ENCODE measurements at places on chromosomes 13 and 19.

DNA sequence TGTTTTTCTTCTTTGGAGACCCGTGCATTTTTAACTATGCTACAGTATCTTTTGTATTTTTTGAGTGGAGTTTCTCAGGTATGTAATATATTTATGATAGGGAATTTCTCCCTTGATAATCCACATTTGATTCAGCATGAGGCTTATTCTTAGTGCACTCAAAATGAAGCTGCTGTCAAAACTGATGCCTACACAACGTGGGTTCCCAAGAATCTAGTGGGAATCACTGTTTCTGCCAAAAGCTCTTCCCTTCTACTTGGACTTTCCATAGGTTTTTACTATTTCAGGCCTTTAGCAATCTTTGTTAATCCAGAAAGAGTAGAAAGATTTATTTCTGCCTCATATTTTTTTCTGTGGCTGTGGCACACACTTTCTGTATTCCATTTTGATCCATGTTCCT lies 1003.7 kb downstream of the SLITRK5 start:
- DNase-seq: no peak

DNA sequence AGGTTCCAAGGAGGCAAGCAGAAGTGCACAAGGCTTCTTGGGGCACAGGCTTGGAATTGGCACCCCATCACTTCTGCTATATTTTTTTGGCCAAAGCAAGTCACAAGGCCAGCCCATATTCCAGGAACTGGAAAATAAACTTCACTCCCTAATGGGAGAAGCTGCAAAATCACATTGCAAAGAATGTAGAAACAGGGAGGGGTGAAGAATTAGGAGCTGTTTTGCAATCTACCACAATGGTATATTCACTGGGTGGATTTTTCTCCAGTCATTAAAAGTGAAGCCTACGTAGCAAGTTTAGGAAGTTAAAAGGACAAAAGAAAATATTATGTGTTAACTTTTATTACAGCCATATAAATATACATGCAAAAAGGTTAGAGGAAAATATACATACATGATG lies 464.8 kb downstream of the COG6 start:
- no peak for DNase-seq

DNA sequence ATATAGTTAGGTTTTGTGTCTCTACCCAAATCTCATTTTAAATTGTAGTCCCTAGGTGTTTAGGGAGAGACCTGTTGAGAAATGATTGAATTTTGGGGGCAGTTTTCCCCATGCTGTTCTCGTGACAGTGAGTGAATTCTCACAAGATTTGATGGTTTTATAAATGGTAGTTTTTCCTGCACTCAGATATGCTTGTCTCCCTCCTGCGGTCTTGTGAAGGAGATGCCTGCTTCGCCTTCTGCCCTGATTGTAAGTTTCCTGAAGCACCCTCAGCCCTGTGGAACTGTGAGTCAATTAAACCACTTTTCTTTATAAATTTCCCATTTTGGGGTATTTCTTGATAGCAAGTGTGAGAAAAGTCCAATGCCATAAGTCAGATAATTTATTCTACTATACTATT lies 1977.5 kb upstream of the PCDH20 start:
- DNase-seq: no peak

DNA sequence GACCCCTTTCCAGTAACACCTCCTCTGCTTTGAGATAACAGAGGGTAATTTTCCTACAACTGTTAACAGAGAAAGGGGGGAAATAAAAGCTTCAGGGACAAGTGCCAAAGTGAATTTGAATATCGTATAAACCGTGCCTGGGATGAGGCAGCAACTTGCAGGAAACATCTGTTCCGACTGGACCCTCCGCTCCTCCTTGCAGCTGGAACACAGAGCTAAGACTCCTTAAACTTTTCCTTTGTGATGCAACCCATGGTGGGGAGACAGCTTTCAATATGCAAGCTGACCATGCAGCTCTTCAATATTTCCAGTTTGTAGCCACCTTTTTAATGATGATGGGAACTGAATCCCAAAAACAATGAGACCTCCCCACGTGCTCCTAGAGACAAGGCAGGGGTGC lies 432.6 kb downstream of the ZNF536 start:
- no peak for DNase-seq

- no peak for DNase-seq
These were observed 1.9 kb upstream of the ZNF653 start for GRCh38 chr19:11507370-11508078.

All from skeletal muscle cell (primary cell).